Left hindlimb (tissue), 1 donor: ENCODE measurements at places on chromosomes 4 and X.

- no peak for DNase-seq
Observed at GRCh38 chrX:44572340-44572938, 29.8 kb upstream of the FUNDC1 start.

DNA sequence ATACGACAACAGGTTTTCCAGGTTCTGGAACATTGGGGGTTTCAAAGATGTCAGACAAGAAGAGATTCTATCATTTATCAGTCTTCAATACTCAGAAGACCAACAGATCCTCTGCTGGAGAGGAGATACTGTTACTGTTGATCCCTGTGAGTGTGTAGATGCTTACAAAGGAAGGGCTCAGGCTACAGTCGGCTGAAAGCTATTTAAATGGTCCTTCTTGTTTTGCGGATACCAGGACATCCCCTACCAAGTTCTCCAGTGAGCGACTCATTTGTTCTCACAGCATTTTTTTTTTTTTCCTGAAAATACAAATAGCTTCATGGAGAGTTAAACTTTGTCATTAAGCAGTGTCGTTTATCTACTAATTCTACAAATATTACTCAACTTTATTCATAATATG is 201.6 kb downstream of the CAMK2D start:
- no peak for DNase-seq

GRCh38 chrX:1394731-1395501 is 3.0 kb upstream of the SLC25A6 start:
- peak; percentile 33 for DNase-seq

GRCh38 chr4:20623939-20624338 is 76.3 kb upstream of the PACRGL start:
- DNase-seq, result no peak

DNA sequence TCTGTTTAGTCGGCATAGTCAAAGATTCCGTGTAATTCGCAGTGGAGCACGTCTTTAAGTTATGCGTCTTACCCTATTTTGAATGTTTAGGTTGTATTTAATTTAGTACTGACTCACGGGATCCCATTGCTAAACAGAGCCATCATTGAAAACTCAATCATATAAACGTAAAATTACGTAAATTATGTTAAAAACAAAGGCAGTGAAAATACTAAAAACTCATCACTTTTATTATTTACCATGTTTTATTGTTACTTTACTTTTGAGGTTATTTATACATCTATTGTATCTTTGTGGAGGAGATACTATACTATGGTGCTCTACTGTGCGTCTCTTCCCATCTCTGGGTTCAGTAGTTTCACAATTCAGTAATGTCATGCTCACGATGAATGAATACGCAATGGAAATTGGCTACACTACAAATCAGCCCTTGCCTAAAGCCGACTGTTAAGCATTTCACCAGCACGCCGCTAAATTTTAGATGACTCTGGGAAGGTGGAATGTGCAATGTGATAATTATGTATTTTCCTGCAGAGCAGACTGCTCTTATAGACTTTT is 944 bp downstream of the FUNDC2 start:
- DNase-seq, result no peak

GRCh38 chr4:87053802-87054767 is 119.3 kb downstream of the AFF1 start:
- DNase-seq, result no peak

DNA sequence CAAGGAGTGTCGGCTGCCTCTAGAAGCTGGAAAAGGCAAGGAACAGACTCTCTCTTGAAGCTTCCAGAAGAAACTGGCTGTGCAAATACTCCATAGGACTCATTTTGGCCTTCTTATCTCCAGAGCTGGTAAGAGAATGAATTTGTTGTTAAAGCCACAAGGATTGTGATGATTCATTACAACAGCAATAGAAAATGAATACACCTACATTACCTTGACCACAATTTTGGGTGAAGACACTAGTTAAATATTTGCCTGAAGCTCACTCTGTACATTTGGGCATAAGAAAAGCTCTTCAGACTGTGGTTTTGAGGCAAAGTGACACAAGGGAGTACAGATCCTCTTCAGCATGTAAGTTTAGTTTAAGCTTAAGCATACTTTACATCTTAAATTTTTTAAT is 134.5 kb upstream of the TLL1 start:
- no peak for DNase-seq

DNA sequence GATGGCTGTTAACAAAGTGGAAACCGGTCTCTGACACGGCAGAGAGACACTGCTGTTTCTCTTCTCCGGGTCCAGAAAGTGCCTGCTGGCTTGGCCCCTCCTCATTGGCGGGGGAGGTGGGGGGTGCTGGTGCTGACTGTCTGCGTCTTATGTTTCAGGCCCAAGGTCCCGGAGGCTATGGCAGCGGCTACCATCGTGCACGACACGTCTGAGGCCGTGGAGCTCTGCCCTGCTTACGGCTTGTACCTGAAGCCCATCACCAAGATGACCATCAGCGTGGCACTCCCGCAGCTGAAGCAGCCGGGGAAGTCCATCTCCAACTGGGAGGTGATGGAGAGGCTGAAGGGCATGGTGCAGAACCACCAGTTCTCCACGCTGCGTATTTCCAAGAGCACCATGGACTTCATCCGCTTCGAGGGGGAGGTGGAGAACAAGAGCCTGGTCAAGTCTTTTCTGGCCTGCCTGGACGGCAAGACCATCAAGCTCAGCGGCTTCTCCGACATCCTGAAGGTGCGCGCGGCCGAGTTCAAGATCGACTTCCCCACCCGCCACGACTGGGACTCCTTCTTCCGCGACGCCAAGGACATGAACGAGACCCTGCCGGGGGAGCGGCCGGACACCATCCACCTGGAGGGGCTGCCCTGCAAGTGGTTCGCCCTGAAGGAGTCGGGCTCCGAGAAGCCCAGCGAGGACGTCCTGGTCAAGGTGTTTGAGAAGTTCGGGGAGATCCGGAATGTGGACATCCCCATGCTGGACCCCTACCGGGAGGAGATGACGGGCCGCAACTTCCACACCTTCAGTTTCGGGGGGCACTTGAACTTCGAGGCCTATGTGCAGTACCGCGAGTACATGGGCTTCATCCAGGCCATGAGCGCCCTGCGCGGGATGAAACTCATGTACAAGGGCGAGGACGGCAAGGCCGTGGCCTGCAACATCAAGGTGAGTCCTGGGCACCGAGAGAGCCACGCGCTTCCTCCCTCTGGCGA is 2.2 kb downstream of the AKAP17A start:
- DNase-seq, result no peak

DNA sequence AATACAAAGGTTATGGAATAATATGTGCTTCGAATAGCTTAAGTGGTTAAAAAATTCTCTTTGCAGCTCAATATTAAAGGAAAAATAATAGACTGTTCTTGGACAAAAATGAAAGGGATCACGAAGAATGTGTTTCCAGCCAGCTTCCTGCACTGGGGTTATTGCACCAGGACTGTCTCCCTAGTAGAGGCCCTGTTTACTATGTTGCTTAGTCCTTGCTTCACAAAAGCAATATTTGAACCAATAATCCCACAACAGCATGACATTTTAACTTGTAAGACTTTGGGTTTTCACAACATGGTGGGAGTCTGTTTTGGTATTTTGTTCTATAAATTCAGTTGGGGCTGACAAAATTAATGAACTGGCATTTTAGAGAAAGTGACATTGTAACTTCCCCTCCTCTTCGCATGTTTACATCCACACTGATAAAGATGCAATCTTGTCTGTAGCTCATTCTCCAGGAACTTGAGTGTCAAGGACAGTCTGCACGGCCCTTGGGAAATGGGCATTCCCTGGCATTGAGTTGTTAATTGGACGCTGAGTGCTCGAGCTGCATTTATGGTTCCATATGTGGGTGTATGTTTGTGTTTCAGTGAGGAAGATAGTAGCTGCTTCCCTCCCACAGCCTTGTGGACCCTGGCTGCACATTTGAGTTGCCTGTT is 39.0 kb downstream of the SHROOM2 start:
- DNase-seq, result no peak

- no peak for DNase-seq
Observed at GRCh38 chr4:42566835-42567234, 90.1 kb downstream of the ATP8A1 start.

GRCh38 chr4:86122404-86122803 is 237.4 kb downstream of the MAPK10 start:
- no peak for DNase-seq

- DNase-seq, result no peak
Observed at GRCh38 chr4:25509646-25510045, 132.6 kb downstream of the ANAPC4 start.

- DNase-seq, result no peak
Observed at GRCh38 chrX:31436424-31436823, 364.6 kb upstream of the FTHL17 start.

DNA sequence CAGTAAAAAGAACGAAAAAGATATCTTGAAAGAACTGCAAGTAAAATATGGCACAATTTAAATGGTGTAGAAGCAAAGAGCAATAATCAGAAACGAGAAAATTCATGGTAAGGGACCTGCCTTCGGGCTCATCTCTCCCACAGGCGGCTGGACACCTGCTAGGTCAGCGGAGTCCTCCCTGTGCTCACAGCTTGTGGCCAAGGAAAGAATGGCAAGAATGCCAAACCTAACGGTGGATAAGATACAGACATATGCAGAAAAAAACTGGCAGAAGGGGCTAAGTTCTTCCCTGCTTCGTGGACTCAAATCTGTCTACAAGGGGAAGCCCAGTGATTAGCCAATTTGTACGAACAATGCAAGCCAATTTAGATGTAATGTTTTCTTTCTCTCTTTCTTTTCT is 152.1 kb upstream of the VCX start:
- DNase-seq, result no peak

DNA sequence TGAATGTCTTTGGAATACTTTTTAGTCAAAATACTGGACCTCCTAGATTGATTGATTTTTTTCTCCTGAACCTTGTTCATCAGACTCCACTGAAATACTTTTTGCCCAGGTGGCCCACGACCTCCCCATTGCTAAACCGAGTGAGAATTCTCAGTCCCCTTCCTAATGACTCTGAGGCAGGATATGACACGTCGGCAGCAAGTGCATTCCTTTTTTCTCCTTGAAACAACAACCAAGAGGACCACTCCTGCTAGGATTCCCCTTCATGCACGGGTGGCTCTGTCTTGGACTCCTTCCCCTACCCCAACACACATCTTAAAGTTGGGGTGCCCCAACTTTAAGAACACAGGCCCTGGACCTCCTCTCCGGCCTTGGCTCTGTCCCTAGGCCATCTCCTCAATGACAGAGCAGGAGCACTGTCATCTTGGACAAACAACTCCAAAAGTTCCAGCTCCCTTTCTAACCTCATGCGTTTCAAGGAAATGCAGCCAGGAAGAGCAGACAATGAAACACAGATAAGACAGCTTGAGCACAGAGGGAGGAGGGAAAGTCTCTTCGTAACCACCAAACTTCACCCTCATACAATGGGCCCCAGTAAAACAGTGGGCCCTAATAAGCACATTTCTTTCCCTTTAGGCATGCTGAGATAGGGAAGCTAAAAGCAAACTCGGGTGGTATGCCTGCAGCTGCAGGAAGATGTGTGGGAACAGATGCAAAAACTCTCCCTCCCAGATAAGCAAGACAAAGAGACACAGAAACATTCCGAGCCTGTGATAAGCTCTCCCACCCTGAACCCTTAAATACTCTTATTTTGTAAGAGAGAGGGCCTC is 33.9 kb downstream of the ZBTB49 start:
- DNase-seq, result no peak

GRCh38 chr4:145083891-145084605 is 13.9 kb downstream of the ANAPC10 start:
- DNase-seq, result no peak

DNA sequence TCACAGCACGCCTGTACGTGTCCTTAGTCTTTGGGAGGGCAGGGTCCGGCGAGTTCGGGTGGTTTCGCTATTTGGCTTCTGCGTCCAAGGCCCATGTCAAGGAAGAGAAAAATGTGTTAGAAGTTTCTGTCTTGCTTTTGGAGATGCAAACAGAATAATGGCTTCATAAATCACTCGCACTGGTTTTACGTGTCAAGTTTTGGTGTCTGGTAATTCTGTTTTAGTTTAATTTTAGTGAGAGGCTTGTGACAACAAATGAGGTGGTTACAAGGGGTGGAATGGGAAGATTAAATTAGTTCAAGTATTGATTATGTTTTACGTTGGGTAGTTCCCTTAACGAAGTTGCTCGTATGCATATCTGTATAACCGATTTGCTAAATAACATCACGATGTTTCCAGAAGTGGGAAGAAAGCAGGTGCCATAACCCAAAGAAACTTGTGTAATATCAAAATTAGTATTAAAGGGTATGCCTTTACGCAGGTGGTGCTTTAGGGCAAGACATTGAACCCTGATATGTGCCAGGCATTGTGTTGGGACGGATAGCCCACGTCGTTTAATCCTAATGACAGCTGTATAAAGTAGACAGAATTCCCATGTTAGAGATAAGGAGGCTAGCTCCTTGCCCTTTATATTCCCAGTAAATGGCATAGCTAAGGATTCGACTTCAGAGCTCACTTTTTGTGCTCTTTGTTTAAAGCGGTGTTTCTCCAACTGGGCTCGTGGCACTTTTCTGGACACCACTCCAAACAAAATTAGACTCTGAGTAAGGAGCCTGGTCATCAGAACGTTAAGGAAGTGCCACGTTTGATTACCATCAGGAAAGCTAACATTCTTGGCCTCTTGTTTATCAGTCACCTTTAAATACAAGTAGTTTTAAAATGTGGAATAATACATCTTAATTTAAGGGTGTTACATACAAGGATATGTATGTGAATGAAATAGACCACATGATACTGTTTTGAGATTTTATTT is 843 bp downstream of the RPL34 start:
- no peak for DNase-seq

DNA sequence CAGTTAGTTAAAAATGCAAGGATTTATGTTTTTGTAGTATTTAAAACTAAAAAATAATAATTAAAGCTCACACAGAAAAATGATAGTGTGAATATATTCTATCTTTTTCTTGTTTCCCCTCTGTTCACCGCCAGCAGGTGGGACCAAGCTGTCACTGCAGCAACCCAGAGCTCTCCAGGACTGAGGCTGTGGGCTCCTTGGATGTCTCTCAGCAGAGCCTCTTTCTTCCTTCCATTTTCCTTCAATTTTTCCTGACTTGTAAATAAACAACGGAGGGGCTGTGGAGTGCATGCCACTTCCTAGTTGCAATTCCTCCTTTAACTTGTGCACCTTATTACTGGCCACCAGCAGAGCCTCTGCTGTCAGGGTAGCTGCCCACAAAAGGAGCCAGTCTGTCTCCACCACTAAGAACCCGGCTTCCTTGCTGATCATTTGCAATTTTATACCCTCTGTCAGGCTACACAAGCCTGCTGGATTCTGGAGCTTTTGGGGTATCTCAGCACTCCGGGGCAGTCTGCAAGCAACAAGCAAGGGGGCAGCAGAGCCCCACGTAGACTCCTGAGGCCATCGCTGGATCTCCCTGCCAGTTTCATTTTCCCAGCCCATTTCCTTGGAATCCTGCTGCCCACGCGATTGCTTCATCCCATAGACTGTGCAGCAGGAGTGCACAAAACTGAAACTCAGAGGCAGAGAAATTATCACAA is 1467.4 kb downstream of the C4orf33 start:
- peak; percentile 51 for DNase-seq

- DNase-seq, result no peak
Observed at GRCh38 chr4:157898836-157899605, 273.8 kb downstream of the GASK1B start.

DNA sequence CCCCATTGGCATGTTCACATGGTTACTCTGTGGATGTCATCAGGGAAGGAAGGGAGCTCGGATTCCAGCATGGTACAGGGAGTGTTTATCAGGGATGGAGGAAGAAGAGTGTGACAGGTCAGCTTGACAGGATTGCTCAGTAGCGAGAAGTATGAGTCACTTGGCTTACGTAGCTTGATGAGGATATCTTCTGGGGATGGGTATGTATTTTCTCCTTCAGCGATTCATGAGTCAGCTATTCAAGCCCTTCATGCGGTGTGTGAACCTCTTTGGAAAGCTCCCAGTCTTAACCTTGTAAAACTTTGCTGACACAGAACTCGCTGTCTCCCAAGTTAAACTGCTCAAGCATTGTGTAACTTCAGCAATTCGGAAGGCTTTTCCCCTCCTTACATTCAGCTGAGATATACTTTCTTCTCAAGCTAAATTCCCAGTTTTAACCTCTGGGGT is 275.4 kb downstream of the ARHGAP10 start:
- DNase-seq, result no peak
